ENCODE measurements at places on chromosomes 6 and 20.

DNA sequence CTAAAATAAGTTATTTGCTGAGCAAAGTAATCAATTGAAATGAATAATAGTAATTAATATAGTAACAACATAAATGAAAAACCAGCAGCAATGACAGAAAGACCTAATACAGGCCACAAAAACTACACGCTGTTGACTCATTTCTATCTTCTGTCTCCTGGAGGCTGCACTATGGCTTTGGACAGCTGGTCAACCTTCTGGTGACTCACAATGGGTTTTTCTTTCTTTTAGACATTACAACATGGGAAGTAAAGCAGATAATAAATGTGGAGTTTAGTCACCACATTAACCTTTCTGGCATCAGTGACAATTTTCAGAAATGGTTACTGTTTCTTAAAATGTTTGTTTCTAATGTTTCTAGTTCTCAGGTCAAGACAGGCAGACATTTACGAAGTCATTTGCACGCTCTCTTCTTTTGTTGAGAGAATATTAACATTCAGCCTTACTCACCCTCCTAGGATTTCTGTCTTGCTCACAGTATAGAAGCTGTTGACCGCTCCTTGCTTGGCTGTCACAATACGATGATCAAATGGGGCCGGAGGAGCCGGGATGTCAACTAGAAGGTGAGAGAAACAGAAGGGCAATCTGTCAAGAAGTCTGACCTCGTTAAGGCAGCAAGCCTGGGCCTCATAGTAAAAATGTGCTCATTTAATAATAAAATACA is 62.2 kb downstream of the MYLK4 start:
- no peak for DNase-seq

DNA sequence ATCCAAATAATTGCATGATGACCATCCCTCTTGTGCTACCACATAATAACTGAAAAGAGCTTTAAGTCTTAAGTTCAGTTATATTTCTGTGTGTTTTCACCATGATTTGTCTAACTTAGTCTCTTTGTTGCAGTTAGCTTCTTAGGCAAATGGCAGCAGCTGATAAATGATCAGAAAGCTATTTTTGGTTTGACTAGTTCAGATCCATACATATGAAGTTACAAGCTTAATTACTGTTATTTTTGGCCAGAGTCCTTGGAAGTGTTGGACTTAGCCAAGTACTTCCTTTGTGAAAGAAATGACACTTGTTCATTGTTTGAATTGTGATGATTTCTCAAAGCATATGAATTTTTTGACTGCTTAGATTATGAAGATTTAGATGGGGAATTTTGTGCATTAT is 54.2 kb downstream of the HIVEP1 start:
- no peak for DNase-seq

GRCh38 chr6:123715006-123715863 is 78.5 kb upstream of the TRDN start:
- DNase-seq, result no peak

DNA sequence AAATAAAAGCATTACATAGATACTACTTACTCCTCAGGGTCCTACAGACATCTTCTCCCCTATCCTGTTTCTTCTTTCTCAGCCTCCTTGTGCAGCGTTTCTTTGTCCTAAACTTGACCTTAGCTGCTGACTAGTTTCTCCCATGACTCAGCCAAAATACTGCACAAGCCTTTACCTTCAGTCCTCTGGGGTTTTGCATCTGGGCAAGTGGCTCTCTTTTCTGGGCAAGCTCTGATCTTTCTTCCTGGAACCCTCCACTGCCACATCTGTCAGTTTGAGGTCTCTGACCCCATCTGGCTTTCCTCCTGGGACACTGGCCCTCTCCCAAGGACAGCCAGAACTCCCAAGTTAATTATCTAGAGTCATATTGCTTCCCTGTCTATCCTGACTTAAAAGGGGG is 838.4 kb downstream of the DHX35 start:
- DNase-seq, result no peak

GRCh38 chr6:5684320-5685053 is 322.2 kb downstream of the NRN1 start:
- DNase-seq, result no peak

GRCh38 chr6:134429861-134430380 is 112.0 kb upstream of the SGK1 start:
- no peak for DNase-seq

GRCh38 chr20:17557675-17558006 is 12.2 kb upstream of the DSTN start:
- no peak for DNase-seq

GRCh38 chr6:135008941-135009290 is 45.7 kb downstream of the HBS1L start:
- no peak for DNase-seq

Measured in hypothalamus (tissue), 51 donors.